AG04449 (cell line): ENCODE measurements at places on chromosomes 11 and 22.

GRCh38 chr11:129410395-129410960 lies 34.8 kb downstream of the BARX2 start:
- no peak for DNase-seq

DNA sequence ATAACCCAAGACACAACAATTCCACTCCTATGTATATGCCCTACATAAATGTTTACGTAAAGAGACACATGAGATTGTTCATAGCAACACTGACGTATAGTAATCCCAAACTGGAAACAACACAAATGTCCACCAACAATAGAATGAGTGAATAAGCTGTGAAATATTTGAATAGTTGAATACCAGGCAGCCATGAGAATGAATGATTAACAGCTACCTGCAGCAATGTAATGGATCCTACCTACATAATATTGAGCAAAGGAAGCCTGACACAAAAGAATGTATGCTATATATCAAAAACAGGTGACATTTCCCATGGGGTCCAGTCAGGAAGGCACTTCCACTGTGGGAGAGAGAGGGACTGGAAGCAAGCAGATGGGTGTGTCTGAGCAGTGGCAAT lies 92.8 kb upstream of the LINC01488 start:
- no peak for DNase-seq

- DNase-seq: no peak
Observed at GRCh38 chr22:43100225-43100624, 10.3 kb upstream of the BIK start.

- no peak for DNase-seq
Observed at GRCh38 chr22:40975366-40975765, 24.2 kb downstream of the RBX1 start.
